Parietal lobe (tissue), 2 donors: ENCODE measurements at places on chromosomes 2 and 18. TPM values are rescaled to one million over a fixed set of nuclear protein-coding genes. Genes with fewer than 3 reads are reported as not detected.

RTP5 gene
- total RNA-seq, result 3.1 TPM

CHRND gene
- total RNA-seq, result not detected

CCDC102B gene
- total RNA-seq, result 20.0 TPM

NPHP1 gene
- 6.3 TPM for total RNA-seq

SMYD1 gene
- total RNA-seq, result not detected

PECR gene
- total RNA-seq, result 44.1 TPM

LIPG gene
- total RNA-seq, result 25.7 TPM

FAP gene
- total RNA-seq, result 1.3 TPM

SLC4A5 gene
- total RNA-seq, result 13.8 TPM

LOXHD1 gene
- total RNA-seq, result 0.31 TPM

LGALSL gene
- 31.6 TPM for total RNA-seq

HOXD9 gene
- not detected for total RNA-seq

UPP2 gene
- total RNA-seq, result 3.1 TPM

CLEC4F gene
- not detected for total RNA-seq

KIF1A gene
- 300 TPM for total RNA-seq

SNED1 gene
- total RNA-seq, result 5.6 TPM

HYCC2 gene
- total RNA-seq, result 68.5 TPM

VWC2L gene
- total RNA-seq, result 7.8 TPM

DPP10 gene
- 101 TPM for total RNA-seq

ANKRD29 gene
- total RNA-seq, result 5.3 TPM

CHAC2 gene
- total RNA-seq, result 3.8 TPM

COLEC12 gene
- 5.0 TPM for total RNA-seq

CTAGE1 gene
- total RNA-seq, result not detected

AQP12A gene
- not detected for total RNA-seq

GMCL1 gene
- total RNA-seq, result 25.4 TPM

LIMS3 gene
- total RNA-seq, result 2.5 TPM

GPR35 gene
- total RNA-seq, result 2.5 TPM

ZNF397 gene
- total RNA-seq, result 84.8 TPM

APOB gene
- total RNA-seq, result 0.94 TPM

GREB1 gene
- total RNA-seq, result 3.8 TPM

GKN1 gene
- total RNA-seq, result not detected

RIT2 gene
- 30.0 TPM for total RNA-seq

ASB18 gene
- not detected for total RNA-seq

PPP4R3B gene
- total RNA-seq, result 113 TPM

SLC4A3 gene
- total RNA-seq, result 34.4 TPM

NAT8 gene
- total RNA-seq, result not detected

ZSWIM2 gene
- total RNA-seq, result 0.63 TPM

GAL3ST2 gene
- total RNA-seq, result 1.3 TPM

DPP4 gene
- 9.4 TPM for total RNA-seq

MOGAT1 gene
- total RNA-seq, result not detected
